ENCODE measurements at places on chromosomes 12 and 14.

- DNase-seq: no peak
Measured at GRCh38 chr12:78018171-78018910, 187.6 kb downstream of the NAV3 start.

GRCh38 chr12:148676-149416 is 65.1 kb downstream of the SLC6A12 start:
- no peak for DNase-seq

DNA sequence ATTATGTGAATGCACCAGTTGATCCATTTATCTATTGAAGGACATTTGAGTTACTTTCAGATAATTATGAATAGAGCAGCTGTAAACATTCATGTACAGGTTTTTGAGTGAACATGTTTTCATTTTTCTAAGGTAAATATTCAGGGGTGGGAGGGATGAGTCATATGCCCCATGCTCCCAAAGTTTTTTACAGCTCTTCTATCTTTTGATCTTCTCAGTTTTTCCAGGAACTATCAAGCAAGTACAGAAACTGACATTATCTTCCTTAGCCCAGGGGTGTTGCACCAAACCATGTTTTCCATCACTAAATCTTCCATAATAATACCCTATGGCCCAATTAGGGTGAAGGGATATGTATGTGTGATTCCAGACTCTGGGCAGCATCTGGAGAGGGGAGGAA is 384.5 kb downstream of the EMP1 start:
- DNase-seq: no peak

- no peak for DNase-seq
Measured at GRCh38 chr14:30518867-30519560, 39.9 kb upstream of the G2E3 start.

DNA sequence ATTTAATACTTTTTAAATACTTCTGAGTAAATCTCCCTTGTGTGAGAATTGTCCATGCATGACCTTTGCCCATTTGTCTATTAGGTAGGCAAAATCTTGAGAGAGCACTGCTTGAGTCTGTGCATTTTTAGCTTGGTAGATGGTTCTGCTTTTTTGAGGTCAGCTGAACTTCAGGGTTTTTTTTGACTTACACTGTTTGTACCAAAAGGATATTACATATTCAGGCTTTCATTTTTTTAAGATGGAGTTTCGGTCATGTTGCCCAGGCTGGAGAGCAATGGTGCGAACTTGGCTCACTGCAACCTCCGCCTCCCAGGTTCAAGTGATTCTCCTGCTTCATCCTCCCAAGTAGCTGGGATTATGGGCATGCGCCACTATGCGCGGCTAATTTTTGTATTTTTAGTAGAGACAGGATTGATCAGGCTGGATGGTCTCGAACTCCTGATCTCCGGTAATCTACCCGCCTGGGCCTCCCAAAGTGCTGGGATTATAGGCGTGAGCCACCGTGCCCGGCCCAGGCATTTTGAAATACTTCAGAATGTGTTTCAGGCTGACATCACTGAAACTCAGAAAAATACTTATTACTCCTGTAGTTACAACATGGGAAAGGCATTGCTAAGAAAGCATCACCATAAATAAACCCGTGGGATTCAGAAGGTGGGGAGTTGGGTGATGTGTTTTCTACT is 11.1 kb downstream of the RASSF3 start:
- no peak for DNase-seq

DNA sequence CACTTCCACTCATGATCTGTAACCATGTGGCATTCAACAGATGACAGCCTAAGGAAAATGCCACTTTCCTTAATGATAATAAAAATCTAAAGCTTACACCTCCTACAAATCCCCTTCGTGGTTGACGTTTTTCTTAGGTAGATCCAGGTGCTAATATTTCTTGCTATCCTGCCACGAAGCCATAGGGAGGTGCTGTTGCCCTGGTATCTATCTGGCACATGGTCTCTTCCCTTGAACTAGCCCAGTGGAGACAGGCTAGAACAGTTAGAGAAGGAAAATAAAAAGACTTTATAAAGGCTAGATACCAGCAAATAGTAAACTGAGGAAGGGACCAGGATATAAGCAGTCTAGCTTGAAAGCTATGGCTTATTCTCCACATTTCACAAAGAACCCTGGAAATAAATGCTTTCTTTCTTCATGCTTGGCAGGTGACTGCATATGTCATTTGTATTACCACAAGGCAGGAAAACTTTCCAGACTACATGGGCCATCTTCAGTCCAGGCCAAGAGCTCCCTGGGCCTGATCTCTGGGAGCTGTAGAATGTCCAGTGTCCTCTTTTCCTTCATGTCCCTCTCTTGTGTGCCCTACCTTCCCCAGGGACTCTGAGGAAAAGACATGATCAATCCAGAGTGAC is 15.3 kb downstream of the SPIC start:
- no peak for DNase-seq

DNA sequence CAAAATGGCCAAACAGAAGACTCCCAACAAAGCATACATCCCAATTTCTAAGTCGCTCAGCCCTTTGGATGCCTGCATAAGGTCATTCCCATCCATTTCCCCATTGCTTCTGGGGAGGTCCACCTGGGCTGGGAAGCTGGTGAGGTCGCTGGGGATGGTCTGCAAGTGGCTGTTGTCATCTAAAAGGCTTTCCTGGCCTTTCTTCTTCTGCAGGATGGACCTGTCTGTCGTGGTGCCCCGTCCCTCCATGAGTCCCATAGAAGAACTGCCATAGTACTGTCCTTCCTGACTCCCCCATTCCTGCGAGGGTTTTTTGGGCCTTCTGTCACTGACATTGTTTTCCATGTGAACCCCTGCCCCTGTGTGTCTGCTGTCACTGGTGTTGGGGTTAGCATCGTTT is 221.1 kb downstream of the GLT1D1 start:
- no peak for DNase-seq

GRCh38 chr14:88791629-88792472 is 902 bp downstream of the EML5 start:
- no peak for DNase-seq

- no peak for DNase-seq
Measured at GRCh38 chr12:116539905-116540482, 19.2 kb upstream of the MAP1LC3B2 start.

DNA sequence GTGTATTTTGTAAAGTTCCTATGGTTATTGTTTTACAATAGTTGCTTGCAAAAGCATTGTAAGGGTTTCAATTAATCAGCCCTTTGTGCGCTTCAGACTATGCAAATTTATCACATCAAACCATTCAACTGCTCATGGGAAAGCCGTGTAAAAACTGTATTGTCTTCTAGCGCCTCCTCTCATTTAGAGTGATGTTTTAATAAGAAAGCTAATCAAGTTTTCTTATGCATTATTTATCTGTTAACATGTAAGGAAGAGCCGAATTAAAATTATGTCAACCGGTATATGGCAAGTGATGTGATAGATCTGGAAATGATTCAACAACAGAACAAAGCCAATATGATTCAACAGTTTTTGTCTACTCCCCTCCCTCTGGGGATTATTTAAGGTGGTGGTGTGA is 92.5 kb upstream of the RFX4 start:
- DNase-seq: no peak
